ENCODE measurements at places on chromosomes 7 and 10.

DNA sequence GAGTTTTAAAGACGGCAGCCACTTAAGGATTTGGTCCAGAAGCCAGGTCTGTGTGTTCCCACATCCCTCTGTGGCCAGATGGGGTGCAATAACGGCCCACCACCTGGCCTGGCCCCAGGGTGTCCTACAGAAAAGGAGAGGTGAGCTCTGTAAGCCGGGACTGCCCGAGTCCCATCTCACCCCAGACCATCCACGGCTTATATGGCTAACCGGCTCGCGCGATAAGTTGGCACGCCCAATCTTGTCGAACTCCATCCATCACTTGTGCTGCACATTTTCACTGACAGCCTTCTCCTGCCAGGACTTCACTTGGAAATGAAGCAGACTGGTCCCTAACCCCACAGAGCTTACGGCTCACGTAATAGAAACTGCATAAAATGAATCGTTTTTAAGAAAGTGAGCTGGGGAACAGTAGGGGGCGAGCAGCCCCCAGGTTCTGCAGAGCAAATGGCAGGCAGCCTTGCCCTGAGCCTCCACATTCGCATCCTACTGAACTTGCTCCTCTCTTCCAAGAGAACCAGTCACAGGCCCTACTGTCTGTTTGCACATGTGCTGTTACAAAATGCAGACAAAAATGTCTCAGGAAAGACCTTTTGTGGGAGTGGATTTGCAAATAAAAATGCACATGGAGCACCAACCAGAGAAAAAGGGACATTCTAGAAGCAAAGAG is 98.2 kb downstream of the TNS3 start:
- no peak for DNase-seq

- DNase-seq = no peak
Measured at GRCh38 chr7:38681882-38682281, 50.7 kb upstream of the AMPH start.

DNA sequence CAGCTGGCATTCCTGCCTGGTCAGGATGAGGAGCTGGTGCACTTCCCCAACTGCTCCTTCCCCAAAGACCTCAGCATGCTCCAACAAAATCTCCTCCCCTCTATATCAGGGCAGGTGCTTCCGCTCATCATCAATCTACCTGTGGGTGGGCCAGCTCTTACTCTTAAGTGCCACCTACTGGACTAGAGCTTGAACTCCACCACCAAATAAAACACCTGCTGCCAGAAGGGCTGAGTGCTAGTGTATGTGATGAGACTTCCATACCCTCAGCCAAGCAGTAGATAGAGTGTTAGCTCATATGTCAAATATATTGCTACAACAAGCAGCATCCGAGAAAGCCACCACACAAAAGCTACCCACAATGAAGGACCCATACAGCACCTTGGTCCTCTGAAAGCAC is 264.3 kb downstream of the RNLS start:
- no peak for DNase-seq

DNA sequence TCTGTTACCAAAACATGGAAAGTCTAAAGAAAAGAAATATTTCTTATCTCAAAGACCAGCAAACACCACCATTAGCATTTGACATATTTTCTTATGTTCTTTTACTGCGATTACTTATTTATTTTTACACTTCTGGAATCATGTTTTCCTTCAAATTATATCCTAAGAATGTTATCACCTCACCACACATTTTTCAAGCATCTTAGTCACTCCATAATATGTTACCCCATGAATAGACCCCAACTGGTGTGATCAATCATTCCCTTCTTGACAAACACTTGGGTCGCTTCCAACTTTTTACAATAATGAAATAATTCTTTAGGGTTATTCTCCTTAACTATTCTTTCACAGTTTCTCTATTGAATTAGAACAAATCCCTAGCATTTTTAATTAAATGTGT is 67.4 kb downstream of the AMPH start:
- DNase-seq = no peak

GRCh38 chr7:51867117-51867516 is 550.5 kb upstream of the COBL start:
- no peak for DNase-seq

DNA sequence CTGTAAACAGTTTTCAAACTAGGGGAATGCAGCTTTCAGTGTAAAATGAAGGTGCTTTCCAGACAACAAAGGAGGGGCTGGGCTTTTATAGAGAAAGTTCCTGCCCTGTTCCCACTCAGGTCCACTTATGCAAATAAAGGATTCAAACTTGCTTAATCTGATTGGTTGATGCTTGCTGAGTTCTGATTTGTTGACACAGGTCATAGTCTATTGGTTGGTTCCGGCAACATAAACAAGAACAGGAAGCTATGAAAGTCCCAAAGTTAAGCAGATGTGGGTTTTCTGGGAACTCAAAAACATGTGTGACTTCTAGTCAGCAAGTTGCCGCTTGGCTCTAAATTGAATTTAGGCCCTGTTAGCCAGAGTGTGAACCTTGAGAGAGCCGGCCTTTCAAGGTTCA is 194.2 kb upstream of the SVIL start:
- DNase-seq = no peak

DNA sequence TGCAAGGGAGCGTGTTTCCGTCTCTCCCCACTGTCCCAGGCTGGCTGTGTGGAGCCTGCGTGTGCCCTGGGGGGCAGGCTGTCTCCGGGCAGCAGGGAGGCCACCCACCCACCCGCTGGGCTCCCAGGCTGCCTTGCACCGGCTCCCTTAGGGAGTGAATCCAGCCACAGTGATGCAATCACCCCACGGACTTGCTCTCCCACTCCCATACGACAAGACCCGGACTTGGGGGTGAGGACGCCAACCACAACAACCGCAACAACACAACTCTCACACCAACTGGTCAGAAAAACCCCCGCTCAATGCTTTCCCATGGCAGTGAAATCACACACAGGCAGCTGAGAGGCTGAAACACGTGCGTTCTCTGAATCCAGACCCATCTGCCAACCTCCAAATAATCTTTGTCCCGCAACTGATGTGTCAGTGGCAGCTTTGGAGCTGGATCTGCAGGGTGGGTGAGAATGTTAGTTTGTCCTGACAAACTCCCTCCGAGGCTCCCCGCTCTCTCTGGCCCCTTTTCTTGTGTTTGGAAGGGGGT is 62.7 kb upstream of the DDC start:
- no peak for DNase-seq

DNA sequence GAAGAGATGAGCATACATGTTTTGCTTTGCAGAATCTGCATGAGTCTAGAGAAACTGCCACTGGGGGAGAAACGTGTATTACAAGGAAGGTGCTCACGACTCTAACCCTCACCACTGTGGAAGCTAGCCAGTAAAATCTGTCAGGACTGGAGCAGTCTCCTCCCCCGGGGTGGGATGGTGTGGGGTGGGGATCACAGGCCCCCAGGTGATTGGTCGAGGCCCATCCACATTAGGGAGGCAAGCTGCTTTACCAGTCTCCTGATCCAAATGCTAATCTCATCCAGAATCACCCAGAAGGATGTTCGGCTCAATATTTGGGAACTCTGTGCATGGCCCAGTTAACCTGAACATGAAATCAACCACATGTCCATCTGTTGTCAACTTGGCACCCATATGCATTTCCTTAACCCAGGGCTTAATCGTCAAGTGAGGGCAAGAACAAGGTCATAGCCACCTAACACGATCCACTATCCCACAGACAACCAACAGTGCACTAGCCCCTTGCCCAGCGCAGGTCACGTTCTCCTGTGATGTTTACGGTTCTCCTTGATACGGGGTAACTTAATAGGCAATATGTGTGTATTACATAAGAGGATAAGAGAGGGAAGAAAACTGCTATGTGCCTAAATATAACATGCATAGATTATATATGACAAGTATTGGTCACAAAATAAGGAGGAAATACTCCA is 40.8 kb downstream of the DNAJB6 start:
- no peak for DNase-seq
